ENCODE measurements at places on chromosomes 12 and 14.

DNA sequence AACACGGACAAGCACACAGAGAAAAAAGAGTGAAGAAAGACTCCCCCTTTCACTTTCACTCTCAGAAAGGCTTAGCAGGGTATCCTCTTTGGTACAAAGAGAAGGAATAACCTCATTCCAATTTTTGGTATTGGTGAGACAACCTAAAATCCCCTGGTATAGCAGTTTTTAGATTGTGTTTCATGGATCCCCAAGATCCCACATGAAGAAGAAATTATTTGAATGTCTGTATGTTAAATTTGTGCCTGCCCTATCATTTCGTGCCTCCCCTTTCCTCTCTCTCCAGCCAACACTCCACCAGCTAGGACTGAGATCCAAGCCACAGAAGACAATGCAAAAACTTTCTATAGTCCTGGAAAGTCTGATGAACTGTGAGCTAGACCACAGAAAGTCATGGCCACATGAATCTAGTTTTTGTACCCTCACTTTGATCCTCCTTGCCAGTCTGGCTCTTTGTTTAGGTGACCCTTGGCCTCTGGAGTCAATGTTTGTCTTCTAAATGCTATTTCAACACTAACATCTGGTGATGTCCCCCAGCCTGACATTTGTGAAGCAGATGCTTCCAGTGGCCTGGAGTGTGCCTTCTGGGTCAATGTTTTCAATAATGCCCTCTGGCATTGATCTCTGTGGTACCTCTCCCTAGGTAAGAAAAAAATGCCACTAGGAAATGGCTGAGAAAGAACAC is 181.9 kb upstream of the BMP4 start:
- DNase-seq = no peak

DNA sequence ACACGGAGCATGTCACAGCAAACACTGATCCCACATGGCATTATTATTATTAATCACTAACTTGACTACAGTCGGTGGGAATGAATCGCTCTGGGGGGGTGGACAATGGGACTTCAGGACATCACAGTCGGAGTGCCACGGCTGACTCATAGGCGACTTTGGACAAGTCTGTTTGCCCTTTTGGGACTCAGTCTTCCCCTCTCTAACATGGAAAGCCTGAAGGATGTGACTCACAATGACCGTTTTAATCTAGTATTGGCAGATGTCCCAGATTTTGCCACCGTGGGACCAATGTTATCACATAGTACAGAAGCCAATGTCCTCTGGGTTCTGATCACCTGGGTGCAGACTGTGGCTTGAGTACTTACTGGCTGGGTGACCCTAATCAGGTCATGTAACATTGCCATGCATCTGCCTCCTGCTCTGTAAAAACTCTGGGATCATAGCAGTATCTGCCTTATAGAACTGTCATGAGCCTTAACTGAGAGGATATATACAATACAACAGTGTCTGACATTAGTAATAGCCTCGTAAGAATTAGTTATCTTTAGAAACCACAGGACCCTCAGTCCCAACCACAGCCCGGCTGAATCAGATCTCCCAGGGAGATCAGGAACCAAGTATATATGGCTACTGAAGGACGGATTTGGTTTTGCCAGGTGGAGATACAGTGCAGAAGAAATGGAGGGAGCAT is 362.6 kb downstream of the BCL11B start:
- DNase-seq = no peak

GRCh38 chr14:45038865-45039264 is 45.1 kb upstream of the PRPF39 start:
- no peak for DNase-seq

DNA sequence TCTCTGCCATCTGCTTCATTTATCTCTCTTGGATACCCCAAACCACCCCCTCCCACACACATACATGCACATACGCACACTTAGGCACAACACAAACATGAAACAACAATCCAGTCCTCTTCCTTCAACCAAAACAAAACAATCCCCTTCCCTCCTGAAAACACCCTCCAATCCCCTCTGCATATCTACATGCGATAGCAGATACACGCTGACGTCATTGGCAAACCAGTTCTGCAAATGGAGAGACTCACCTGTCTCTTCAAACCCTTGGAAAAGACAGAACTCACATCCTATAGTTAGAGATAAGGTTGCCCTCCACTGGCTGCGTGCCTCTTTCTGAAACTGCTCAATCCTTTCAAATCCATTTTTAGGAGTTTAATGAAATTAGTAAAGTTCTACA is 37.2 kb upstream of the RMST start:
- no peak for DNase-seq

GRCh38 chr12:121990692-121991603 is 30.7 kb upstream of the BCL7A start:
- DNase-seq = no peak

DNA sequence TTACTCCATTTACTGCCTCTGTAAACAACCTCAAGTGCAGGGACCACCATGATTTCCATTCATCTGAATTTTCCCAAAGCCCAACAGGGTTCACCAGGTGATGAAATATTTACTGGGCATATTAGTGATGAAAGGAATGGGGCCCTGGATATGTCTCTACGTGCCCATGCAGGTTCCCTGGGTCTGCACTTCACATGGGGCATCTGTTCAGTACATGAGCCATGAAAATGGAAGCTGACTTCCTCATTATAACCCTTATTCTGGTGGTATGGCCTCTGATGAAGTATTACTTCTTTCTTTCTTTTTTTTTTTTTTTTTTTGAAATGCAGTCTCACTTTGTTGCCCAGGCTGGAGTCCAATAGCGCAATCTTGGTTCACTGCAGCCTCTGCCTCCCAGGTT is 26.5 kb upstream of the CORO1C start:
- DNase-seq = no peak

GRCh38 chr12:50084775-50085614 is at the start of gene SMARCD1:
TSS of gene SMARCD1 (plus strand) at chr12:50085342. CDS start at chr12:50085370, 28 bp downstream.
- peak; percentile 96 for DNase-seq

- DNase-seq = peak; percentile 10
These were observed 1.4 kb downstream of the AKAP6 start for GRCh38 chr14:32330351-32331111.

DNA sequence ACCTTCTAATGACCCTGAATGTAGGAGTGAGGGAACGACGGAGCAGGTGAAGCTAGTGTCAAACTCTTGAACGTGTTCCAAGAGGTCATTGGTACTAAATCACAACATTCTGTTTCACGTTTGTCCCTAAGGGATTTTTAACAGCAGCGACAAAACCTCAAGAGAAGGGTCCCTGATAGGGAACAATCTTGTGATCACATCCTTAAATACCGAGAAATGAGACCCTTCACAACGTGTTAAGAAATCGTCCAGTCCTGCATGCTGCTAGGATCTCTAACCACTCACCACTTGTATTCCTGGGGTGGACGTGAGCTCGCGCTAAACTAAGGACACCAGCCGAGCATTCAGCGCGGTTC is 134.1 kb upstream of the KRAS start:
- DNase-seq = no peak

DNA sequence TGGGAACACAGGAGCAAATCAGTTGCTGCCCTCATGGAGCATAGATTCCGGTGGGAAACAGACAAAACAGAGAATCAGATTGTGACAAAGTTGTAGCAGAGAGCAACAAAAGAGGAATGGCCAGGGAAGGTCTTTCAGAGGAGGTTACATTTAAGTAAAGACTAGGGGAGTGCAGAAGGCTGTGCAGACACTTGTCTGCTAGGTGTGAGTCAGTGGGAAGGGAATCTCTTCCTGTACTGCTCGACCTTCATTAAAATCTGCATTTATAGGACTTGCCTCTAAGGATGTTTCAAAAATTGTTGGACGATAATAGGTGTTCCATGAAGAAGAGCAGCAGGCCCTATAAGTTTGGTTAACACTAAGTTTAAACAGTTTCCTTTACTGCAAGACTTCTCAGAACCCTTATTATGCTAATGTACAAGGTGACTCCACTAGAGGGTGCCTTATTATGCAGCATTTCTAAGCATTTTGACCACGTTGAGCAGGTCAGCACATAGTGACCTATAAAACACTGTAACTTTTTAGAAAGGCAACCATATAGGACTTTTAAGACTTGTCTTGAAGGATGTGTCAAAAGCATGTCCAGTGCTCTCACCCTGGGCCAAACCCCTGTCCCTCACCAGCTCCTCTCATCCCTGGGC is 91.8 kb upstream of the RIC8B start:
- DNase-seq = no peak

- no peak for DNase-seq
These were observed 5.0 kb upstream of the NEDD1 start for GRCh38 chr12:96902076-96902475.

DNA sequence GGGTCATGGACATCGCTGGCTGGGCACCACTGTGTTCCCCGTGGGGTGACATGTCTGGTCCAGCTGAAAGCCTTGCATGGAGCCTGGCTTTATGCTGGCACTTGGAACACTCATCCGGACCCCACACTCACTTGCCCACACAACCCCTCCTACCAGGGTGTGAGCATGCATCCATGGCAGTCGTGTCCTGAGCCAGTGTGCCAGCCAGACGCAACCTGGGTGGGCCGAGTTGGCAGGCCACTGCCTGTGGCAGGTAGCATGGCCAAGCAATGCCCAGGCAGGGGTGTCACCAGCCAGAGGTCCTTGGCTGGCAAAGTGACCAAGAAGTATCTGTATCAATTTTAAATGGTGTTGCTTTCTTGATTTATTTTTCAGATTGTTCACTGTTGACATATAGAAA is 141.7 kb downstream of the CCDC59 start:
- no peak for DNase-seq

DNA sequence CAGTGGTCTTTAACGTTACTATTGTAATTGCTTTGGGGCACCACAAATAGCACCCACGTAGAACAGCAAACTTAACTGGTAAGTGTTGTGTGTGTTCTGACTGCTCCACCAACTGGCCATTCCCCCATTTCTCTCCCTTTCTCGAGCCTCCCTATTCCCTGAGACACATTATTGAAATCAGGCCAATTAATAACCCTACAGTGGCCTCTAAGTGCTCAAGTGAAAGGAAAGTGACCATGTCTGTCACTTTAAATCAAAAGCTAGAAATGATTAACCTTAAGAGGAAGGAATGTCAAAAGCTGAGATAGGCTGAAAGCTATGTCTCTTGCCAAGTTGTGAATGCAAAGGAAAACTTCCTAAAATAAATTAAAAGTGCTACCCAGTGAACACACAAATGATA is 22.3 kb downstream of the PPP1R13B start:
- DNase-seq = no peak

- peak; percentile 10 for DNase-seq
These were observed 100.7 kb downstream of the LRRK2 start for GRCh38 chr12:40325349-40325960.

DNA sequence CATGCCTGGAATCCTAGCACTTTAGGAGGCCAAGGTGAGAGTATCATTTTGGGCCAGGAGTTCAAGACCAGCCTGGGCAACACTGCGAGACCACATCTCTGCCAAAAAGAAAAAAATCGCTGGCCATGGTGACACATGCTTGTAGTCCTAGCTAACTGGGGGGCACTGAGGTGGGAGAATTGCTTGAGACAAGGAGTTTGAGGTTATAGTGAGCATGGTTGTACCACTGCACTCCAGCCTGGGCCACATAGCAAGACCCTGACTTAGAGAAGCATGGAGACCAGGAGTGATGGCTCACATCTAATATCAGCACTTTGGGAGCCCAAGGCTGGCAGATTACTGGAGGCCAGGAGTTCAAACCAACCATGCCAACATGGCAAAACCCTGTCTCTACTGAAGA is 9.2 kb downstream of the PTGES3 start:
- DNase-seq = no peak

DNA sequence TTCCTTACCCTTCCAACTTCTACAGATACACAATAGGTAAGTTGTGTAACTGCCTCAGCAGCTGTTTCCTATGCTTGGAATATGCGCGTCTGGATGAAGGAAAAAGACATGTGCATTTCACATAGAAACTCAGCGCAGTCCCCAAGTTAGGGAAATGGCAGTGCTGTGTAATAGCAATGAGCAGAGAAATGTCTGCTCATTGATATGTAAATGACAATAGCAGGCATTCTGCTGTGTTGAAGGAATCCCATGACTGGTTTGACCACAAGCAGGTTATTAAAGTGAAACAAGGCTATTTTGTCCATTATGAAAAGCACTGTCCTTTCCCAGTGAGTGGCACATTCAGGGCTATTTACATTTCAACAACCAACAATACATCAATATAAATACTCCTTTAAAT is 106.6 kb downstream of the BTG1 start:
- peak; percentile 53 for DNase-seq

DNA sequence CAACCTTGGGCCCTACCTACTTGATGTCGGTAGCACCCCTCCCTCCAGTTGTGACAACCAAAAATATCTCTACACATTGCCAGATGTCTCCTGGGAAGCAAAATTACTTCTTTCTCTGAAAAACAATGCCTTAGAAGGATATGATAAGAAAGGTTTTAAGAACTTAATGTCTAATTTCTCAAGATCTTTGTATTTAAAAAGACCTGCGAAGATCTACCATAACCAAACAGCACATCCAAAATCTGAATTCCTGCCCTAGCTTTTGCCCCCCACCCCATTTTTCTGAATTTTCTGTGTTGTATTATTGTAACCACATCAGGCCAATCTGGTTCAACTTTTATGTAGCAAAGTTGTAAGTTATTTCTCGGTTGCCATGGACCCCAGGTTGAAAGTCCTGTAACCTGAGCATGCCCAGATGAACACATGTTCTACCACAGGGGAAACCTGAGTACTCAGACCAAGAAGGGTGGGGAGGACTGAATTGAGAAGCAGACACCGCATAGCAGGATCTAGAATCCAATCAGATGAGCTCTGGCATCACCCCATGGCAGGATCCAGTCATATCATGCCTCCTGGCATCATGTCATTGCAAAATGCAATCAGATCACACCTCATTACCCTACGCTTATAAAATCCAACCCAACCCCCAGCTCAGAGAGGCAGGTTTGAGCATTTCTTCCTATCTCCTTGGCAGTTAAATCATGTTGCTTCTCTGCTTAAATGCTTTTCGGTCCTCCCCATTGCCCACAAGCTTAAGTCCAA is 8.7 kb downstream of the TMEM253 start:
- DNase-seq = no peak

GRCh38 chr12:32542428-32543229 is 136.5 kb upstream of the DNM1L start:
- no peak for DNase-seq

- no peak for DNase-seq
These were observed 9.8 kb upstream of the RILPL2 start for GRCh38 chr12:123446333-123446713.

- no peak for DNase-seq
These were observed 319.2 kb downstream of the DUSP6 start for GRCh38 chr12:89033062-89033461.

- no peak for DNase-seq
These were observed 100.5 kb downstream of the ZNF664 start for GRCh38 chr12:124073356-124074035.

DNA sequence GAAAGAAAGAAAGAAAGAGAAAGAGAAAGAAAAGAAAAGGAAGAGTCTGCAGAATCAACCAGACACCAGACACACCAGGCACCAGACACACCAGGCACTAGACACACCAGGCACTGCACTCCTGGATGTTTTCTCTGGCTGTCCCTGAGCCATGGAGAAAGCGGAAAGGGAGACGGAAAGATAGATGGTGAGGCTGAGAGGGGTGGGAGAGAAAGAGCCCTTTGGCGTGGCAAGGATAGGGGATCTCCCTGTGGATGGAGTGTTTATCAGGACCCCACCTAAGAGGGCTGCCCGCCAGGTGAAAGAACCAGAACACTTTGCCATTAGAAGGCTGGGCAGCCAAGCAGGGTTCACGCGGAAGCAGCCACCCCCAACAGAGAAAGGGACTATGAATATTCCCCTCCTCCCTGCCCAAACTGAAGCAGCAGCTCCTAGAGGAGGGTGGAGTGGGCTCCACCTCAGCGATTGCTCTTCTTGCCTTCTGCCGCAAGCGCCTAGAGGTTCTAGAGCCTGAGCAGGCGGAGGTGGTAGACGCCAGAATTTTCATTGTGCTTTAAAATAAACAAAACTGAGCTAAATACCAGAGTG is 13.4 kb downstream of the ST8SIA1 start:
- no peak for DNase-seq

- DNase-seq = no peak
These were observed 354.7 kb upstream of the TMTC1 start for GRCh38 chr12:30138483-30138882.

Data from NCI-H774 (cell line).